Islet precursor cell (in vitro differentiated cells): ENCODE measurements at places on chromosomes 13 and 19.

DNA sequence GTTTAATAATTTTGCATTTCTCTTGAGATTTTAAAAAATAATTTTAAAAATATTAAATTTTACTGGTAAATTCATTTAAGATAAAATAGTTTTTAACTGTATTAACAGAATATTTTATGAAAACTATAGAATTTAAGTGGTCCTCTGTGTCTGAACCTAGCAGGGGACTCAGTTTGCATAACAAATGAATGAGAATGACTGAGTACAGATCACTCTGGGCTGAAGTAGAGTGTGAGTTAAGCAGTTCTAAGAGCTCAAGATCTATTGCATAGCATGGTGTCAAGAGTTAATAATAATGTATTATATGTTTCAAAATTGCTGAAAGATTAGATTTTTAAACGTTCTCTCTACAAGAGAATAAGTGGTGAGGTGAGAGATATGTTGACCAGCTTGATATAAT lies 348.3 kb upstream of the SLITRK1 start:
- no peak for DNase-seq

DNA sequence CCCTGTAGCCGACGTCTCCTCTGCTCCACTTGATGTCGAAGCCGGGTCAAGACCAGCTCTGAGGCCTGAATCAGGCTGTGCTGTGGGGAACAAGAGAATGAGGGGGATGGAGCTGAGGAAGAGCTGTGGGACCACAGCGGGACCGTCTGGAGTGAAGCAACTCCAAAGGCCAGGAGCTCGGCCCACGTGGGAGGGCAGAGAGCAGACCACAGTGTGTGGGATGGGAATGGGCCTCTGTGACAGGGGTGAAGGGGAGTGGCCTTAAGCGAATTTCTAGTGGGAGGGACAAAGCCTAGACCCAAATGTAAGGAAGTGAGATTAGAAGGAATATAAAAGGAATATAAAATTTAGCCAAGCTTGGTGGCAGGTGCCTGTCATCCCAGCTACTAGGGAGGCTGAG lies 3.8 kb upstream of the SLC8A2 start:
- no peak for DNase-seq

DNA sequence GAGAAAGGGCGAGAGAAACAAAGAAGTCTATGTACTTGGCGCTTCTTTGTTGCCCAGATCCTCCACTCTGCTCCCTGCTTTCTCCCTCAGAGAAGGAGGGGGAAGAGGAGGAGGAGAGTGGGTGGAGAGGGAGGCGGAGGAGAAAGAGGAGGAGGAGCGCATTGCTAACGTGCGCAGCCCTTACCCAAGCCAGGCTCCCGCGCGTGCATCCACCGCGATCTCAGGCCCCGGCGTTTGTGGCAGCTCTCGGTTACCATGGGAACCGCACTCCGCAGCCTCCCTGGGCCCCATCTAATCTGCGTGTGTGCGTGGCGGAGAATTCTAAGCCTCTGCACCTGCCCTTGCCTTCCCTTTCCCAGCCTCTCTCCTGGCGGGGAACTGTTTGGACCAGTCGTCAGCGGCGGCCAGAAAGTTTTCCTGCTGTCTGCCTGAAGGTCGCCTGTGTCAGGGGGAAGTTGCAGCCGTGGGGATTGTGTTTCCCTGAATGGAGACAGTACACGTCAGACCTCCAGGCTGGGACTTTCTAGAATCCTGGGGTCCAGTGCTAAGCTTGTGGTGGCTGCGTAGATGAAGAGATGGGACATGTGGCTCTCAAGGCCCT lies at the start of gene ERICH6B:
TSS of gene ERICH6B (minus strand) at position 239 of the 601 bp plus-strand sequence. CDS start 18,734 bp downstream, outside the sequence.
- DNase-seq: peak; percentile 82

DNA sequence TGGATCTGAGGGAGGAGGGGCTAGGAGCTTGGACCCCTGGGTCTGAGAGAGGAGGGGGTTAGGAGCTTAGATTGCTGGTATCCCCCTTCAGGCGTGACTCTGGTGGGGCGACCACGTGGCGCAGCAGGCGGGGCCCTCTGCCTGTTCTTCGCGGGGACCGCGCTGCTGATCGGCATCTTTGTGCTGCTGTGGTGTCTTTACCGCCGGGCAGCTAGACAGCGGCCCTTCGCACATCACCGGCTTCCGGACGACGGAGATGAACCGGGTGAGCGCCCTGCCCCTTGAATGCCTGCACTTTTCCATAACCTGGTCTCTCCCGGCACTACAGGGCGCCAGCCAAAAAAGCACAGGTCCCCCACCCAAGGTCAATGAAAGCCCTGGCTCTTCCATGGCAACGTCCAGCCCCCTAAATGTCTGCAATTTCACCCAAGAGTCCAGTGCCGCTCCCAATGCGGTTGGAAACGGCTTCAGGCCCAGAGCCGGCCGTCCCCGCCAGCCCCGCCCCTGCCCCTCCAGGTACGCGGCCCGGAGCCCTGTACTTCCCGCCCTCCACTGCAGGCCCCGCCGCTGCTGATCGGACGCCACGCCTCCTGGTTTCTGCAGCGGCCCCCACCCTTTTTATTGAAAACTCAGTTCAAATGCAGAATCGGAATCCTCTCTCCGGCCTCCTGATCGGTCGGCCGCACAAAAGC lies 2.8 kb downstream of the GFY start:
- DNase-seq: peak; percentile 68

DNA sequence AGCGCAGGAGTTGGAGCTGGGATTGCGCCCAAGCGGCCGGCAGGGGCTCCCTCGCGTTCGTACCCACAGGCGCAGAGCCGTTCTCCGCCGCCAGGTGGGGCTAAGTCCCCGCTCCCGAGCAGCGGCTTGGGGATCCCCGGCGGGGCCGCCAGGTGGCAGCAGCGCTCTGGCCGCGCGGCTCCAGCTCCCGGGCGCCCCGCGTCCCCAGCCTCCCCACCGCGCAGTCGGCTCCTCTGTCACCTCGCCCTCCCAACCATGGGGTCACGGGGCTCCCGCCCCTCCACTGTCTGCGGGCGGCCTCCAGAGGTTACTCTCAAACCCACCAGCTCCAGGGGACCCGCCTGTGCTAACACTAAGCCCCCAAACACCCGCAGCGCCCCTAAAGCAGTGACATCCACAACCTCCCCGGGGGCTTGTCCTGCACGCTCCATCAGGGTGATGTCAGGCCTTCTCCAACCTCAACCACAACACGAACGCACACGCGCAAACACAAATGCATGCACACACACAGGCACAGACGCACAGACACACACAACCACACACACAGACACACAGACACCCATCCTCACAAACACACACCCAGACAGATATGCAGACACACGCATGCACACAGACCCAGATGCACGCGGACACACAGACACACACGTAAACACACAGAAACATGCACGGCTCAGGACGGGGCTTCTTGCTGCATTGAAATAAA lies 18.4 kb upstream of the KCTD15 start:
- DNase-seq: peak; percentile 84
